Activated CD8-positive, alpha-beta T cell treated with anti-CD3 and anti-CD28 coated beads, Interleukin-2, amount 10 ng/mL, durations not matched to agents 7 days and 5 days (primary cell): ENCODE measurements at places on chromosomes 3 and 15.

GRCh38 chr3:141776376-141776775 is 13.2 kb downstream of the GRK7 start:
- no peak for DNase-seq

GRCh38 chr15:40863660-40864270 is 10.3 kb downstream of the RHOV start:
- no peak for DNase-seq

- no peak for DNase-seq
Measured at GRCh38 chr3:18008706-18009368, 266.4 kb upstream of the TBC1D5 start.

- no peak for DNase-seq
Measured at GRCh38 chr3:142963234-142963515, 299 bp downstream of the PAQR9 start.

GRCh38 chr3:14474363-14475081 is 65.6 kb downstream of the GRIP2 start:
- no peak for DNase-seq

- no peak for DNase-seq
Measured at GRCh38 chr3:46615976-46616375, 3.7 kb downstream of the FAM240A start.

DNA sequence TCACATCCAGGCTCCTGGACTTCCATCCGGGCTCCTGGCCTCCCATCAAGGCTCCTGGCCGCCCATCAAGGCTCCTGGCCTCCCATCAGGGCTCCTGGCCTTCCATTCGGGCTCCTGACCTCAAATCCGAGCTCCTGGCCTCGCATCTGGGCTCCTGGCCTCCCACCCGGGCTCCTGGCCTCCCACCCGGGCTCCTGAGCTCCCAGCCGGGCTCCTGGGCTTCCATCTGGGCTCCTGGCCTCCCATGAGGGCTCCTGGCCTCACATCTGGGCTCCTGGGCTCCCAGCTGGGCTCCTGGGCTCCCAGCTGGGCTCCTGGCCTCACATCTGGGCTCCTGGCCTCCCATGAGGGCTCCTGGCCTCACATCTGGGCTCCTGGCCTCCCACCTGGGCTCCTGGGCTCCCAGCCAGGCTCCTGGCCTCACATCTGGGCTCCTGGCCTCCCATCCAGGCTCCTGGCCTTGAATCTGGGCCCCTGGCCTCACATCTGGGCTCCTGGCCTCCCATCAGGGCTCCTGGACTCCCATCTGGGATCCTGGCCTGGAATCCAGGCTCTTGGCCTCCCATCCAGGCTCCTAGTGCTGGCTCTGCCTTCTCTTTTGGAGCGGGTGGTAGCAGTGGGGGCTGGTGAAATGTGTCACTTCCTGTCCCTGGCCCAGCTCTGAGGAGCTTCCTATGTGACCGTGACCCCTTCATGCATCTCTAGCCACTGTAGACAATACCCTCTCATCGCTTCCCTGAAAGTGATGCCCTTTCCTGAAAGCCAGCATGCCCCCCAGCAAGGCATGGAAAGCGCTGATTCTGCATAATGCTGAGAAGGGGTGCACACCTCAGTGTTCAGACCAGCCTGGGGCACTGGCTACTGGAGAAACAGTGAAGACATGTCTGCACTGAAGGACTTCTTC is 62.7 kb upstream of the BLM start:
- peak; percentile 64 for DNase-seq

GRCh38 chr3:80192936-80193335 is 425.1 kb upstream of the ROBO1 start:
- DNase-seq: no peak

GRCh38 chr3:58691997-58692396 is 25.4 kb upstream of the FAM3D start:
- DNase-seq: no peak
